ENCODE measurements at places on chromosomes 5 and 9.

DNA sequence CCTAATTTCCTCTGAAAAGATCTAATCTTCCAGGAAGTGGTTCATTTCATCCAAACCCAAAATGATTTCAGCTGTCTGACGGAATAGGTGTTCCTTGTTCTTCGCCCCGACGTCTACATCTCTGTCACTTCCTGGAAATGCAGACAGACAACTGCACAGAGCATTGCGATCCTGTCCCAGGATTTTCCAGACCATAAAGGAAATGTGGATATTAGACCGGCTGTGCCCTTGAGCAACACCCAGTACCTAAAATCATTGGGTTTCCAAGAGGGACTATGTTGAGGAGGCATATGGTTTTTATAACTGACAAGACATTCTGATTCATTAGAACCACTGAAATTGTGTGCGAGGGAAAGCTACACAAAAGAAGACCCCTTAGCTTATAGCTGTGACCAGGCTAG lies 74.2 kb downstream of the MSX2 start:
- DNase-seq: no peak

DNA sequence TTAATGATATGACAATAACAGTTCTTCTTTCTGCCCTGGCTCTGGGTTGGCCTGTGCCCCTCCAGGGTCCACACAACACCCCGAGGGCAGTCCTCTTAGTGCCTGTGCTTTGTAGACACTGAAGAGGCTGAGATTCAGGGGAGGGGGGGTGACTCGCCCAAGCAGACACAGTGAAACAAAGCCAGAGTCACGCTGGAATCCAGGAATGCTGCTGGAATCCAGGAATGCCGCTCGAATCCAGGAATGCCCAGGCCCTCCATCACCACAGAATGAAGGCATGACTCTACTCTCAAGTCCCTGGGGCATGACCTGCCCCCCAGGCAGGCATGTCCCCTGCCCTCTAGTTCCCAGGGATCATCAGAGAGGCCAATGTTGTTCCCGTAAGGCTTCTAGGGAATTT lies 73.1 kb downstream of the LRSAM1 start:
- no peak for DNase-seq

- DNase-seq: no peak
Measured at GRCh38 chr9:113648586-113648985, 185.1 kb downstream of the RGS3 start.

- no peak for DNase-seq
Measured at GRCh38 chr5:162811071-162811470, 626.3 kb upstream of the CCNG1 start.

DNA sequence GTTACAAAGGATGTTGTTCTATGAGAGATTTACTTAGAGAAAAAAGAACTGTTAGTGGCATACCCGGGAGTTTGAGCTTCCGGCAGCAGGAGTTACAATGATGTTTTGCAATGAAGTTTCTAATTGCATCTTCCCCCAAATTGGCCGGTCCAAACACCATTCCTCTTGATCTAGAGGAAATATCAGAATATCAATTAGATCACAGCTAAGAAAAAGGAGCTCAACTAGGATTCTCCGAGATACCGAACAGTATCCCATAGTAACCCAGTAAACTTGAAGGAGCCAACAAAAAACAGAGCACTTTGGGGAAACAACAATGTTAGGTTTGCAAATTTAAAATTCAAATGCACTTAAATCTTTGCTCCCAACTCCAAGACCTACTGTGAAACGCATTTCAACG lies 159.5 kb downstream of the TRPM6 start:
- DNase-seq: no peak

- no peak for DNase-seq
Measured at GRCh38 chr9:76699971-76700370, 64.3 kb upstream of the PCA3 start.

DNA sequence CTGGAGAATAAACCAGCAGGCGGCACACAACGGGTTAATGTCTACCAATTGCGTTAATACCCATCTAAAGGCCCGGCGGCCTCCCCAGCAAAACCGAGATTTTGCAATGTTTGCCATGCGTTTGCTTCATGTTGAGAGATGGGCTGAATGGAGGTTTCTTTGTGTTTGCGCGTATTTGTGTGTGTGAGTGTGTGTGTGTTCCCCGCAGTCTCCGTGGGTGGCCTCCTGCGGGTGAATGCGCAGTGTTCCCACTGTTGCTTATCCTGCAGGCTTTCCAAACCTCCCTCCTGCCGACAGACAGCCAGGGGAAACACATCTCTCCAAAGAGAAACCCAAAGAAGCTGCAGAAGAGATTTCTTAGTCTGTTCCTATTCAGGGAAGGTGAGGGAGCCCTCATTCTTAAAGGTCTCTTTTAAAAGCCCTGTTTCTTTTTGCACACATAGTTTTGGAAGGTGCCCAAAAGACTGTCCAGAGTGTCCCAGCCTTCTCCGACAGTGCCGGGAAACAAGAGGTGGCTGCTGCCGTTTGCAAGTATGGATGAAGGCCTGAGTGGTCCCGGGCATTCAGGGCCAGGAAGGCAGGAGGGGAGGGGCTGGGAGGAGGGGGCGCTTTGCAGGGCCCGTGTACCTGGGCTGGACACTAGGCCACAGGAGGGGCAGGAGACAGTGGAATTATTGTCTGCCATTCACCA lies 103.8 kb upstream of the ERCC6L2 start:
- DNase-seq: no peak

DNA sequence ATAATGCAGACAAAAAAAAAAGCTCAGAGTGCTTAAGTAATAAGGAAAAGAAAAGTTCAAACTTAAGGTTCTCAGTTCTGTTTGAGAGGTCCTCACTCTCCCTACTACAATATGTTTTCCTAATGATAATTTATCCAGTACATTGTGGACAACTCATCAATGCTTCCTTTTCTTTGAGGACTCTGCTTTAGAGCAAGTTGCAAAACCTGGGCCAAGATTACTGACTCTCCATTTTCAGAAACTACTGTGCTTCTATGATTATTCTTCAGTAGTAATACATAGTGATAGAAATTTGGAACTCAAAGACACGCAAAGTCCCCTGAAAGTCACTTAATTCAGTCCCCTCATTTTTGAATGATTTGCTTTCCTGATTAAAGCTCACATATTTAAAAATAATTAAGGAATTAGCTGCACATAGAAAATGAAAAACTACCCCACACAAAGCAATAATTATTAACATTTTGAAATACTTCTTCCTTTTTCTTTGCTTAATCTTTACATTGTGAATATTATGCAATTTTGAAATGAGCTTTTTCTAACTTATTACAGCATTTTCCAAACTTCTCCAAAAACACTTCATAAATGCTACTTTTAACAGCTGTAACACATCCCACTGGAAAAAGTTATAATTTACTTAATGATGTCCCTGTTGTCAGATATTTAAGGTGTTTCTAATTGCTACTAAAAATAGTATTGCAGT lies 11.2 kb downstream of the CDKN2A start:
- DNase-seq: no peak

- DNase-seq: no peak
Measured at GRCh38 chr9:121009650-121010049, 40.4 kb downstream of the C5 start.

GRCh38 chr5:180618829-180619562 lies 27.7 kb upstream of the SCGB3A1 start:
- DNase-seq: no peak

DNA sequence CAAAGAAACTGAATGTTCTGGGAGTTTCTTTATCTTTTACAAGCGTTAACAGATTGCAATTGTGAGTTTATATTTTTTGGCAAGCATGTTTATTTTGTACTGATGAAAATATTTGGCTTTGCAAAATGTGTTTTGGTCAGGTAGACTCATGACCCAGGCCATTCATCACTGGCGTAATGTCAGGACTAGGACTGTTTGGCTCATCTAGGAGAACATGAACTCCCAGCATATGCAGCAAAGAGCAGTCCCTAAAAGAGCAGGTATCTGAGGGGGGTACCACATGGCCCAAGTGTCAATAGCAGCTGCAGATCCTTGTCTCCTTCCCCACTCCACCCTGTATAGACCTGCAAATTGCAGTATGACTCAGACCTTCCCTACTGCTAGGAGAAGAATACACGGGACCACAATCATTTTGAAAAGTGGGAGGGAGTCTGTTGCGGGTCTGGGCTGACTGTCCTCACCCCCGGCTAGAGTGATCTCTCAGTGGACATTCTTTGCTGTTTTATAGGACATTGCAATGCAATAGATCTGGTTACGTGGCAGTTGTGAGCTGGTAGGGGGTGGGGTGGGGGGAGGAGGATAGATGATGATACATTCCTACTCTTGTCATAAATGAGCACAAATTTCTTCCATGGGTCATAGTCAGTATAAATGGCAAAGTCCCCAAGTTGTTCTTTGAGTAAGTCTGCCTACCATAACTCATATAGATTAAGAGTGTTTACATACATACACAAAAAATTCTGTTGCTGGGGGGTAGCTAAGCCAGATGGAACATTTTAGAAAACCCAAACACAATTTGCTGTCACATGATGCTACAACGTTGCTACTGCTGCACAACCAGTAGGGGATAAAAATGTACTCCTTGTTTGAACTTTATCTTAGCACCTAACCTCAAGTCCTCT lies 20.8 kb upstream of the SNCAIP start:
- no peak for DNase-seq

DNA sequence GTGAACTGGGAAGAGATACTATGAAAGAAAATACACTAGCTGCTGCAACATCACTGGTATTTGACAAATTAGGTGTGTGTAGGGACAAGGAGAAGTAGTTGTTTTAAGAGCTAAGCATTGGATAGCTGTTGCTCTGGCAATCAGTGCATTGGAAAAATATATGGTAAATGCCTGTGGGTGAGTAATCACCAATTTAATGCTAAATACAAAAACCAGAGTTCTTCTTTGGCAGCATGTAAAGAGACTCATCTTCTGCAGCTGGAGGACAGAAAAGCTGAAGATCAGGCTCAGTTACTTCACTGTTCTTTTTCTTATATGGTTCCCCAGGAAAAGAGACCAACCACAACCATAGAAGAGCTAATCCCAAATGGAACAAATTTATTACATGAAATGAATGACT lies 201.8 kb upstream of the MPDZ start:
- no peak for DNase-seq

GRCh38 chr5:145772466-145772865 lies 62.7 kb downstream of the PRELID2 start:
- DNase-seq: no peak

- DNase-seq: no peak
Measured at GRCh38 chr5:132103332-132103951, 29.9 kb downstream of the CSF2 start.

- DNase-seq: no peak
Measured at GRCh38 chr9:72480921-72481320, 40.5 kb upstream of the TMC1 start.

GRCh38 chr5:149424371-149425315 lies 45.6 kb upstream of the IL17B start:
- no peak for DNase-seq

- no peak for DNase-seq
Measured at GRCh38 chr5:160044391-160044804, 35.5 kb downstream of the TTC1 start.

DNA sequence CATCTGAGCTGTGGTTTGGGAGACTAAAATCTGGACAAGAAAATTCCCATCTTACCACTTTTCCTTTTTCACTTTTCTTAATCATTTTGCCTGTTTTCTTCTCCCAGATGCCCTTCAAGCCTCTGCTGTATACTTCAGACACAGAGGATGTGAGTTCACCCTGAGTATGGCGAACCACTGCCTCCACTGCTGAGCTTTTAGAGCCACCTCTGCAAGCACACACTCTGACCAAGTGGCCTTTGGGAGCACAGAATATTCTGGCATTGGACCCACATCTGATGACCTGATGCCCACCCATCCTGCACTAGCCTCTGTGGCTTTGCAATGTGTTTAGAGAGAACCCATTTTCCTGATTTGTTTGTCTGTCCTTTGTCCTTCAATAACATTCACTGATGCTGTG lies 32.5 kb downstream of the TERT start:
- no peak for DNase-seq

GRCh38 chr5:50300878-50301277 lies 140.2 kb downstream of the EMB start:
- DNase-seq: no peak

- no peak for DNase-seq
Measured at GRCh38 chr5:169527863-169528262, 55.7 kb upstream of the SPDL1 start.

DNA sequence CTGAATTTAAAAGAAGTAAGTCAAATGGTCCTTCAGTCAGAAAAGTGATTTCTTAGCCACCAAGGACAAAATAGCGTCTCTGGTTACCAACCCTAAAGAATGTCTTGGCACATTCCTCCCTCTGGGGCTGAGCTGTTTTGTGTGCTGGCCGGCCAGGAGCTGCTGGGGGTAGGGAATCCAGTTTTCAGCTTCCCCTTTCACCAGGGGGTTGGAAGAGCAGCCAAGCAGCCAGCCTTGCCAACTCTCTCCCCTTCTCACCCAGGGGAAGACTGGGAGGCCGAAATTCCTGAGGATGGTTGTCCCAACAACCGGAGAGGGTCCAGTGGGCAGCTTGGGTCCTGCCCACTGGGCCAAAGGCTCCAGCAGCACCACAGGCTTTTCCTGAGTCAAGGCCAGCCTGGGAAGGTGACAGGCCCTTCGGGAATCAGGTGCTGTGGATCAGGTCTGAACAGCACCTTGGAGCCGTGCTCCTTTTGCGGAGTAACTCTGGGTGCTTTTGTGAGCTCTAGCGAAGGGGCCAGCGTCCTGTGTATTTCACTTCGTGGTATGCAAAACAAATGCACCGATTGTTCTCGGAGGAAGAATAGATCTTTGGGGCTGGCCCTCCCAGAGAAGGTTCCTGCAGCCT lies 4.2 kb downstream of the WWC1 start:
- DNase-seq: no peak

DNA sequence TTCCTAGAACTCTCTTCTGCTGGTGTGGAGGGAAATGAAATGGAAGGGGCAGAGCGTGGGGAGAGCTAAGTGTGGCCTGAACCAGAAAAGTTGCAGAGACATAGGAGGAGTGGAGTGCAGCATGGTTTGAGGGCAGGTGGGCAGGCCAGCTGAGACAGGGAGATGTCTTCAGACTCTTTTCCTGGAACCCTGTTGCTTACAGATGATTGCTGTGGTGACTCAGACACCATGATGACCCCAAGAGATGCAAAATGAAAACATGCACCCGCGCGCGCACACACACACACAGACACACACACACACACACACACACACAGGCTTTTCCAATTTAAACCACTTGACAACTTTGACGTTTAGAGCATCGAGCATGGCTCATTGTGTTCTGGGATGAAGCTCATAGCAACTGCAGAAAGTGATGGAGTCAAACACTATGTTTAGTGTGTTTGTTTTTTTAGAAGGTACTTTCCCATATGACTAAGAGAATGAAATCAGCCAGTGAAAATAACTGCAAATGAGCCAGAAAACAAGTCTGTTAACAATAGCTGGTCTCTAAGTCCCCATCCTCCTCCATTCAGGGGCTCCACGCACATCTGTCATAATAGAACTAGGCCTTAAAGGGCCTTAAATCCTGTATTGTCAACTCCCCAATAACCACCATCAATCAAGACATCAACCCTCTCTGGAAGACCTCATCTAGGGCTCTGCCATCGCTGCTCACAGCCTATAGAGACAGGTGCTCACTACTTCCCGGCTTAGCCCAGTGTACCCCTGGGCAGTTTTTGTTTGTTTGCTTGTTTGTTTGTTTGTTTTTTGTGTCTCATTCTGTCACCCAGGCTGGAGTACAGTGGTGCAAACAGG lies 9.6 kb downstream of the TMOD1 start:
- no peak for DNase-seq

All from esophagus squamous epithelium (tissue), 5 donors.